ENCODE measurements at places on chromosomes 4 and X. TPM values are rescaled to one million over a fixed set of nuclear protein-coding genes. Genes with fewer than 3 reads are reported as not detected.
A peak's percentile ranks its signal among the peaks of the same experiment; 100 is the strongest.

ANXA3 gene
- not detected for total RNA-seq

NSUN7 gene
- total RNA-seq = 0.39 TPM

CXorf65 gene
- 71.9 TPM for total RNA-seq

EPGN gene
- total RNA-seq = 3.7 TPM

CXCL1 gene
- total RNA-seq = not detected

NEK1 gene
- total RNA-seq = 10.2 TPM

- no peak for DNase-seq
These were observed 135.9 kb downstream of the SLC4A4 start for GRCh38 chr4:71474731-71475130.

DNA sequence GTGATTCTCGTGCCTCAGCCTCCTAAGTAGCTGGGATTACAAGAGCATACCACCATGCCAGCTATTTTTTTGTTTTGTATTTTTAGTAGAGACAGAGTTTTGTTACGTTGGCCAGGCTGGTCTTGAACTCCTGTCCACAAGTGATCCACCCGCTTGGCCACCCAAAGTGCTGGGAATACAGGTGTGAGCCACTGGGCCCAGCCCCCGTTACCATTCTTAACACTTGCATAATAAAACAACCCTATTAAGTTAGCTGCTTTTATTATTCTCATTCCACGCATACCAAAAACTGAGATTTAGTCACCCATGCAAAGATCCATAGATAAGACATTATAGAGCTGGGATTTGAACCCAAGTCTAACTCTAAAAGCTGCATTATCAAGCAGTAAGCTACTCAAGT is 6.0 kb upstream of the TEX13A start:
- no peak for DNase-seq

DNA sequence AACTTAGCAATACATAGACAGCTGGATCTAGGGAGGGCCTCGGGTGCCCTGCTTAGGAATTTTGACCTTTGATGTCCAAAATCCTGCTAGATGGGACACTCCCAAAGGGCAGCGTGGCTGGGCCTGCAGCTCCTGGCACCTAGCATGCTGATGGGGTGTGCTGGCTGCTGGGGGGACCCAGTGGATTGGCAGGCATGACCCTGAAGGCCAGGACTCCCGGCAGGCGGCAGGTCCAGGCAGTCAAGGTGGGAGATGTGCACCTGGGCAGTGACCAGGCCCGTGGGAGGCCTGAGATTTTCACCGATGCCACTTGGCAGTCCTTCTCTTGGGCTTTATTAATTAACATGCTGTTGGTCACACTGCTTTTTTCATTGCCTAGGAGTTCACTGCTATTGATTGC is 84.3 kb downstream of the PSAPL1 start:
- no peak for DNase-seq

DNA sequence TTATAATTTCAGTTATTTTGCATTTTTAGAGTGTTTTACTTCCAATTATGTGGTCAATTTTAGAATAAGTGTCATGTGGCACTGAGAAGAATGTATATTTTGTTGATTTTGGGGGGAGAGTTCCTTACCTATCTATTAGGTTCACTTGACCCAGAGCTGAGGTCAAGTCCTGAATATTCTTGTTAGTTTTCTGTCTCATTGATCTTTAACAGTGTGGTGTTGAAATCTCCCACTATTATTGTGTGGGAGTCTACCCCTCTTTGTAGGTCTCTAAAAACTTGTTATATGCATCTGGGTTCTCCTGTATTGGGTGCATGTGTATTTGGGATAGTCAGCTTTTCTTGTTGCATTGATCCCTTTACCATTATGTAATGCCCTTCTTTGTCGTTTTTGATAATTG is 127.0 kb upstream of the ZDHHC15 start:
- DNase-seq = no peak

GRCh38 chr4:180335566-180335965 is 1907.6 kb upstream of the TENM3 start:
- DNase-seq = no peak

DNA sequence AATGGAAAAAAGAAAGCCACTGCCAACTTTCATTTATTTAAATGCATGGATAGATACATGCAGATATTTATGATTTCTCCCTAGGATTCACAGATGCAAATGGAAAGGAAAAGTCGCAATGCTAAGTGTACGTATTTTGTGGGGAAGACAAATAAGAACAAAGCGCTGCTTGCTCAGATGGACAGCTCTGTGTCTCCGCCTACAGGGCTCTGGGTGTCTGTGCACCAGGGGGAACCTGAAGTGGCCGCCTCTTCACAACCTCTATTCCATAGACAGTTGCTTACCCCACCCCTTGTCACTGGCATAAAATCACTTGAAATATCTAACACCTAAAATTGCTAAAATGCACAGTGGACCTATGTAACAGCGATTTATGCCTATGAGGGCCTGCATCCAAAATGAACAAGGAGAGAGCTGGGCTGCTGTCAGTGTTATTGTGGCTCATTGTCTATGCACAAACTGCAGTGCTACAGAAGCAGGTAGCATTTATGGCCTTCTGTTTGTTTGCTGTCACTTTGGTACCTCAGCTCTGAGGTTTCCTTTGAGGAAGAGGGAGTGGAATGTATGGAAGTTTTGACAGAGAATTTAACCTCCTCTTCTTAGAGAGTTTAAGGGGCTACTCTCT is 58.6 kb upstream of the PAGE1 start:
- DNase-seq = peak; percentile 57

GRCh38 chr4:1851160-1851559 is 4.8 kb downstream of the LETM1 start:
- no peak for DNase-seq

- no peak for DNase-seq
These were observed 63.4 kb upstream of the PRRG3 start for GRCh38 chrX:151631822-151632221.
